Right lung (tissue), 10 donors: ENCODE measurements at places on chromosomes 3 and 15. TPM values are rescaled to one million over a fixed set of nuclear protein-coding genes. Genes with fewer than 3 reads are reported as not detected.

GRCh38 chr3:124424396-124424795 lies 305.9 kb upstream of the UMPS start:
- no peak for DNase-seq

NEK11 gene
- 15.1 TPM for polyA plus RNA-seq

DNA sequence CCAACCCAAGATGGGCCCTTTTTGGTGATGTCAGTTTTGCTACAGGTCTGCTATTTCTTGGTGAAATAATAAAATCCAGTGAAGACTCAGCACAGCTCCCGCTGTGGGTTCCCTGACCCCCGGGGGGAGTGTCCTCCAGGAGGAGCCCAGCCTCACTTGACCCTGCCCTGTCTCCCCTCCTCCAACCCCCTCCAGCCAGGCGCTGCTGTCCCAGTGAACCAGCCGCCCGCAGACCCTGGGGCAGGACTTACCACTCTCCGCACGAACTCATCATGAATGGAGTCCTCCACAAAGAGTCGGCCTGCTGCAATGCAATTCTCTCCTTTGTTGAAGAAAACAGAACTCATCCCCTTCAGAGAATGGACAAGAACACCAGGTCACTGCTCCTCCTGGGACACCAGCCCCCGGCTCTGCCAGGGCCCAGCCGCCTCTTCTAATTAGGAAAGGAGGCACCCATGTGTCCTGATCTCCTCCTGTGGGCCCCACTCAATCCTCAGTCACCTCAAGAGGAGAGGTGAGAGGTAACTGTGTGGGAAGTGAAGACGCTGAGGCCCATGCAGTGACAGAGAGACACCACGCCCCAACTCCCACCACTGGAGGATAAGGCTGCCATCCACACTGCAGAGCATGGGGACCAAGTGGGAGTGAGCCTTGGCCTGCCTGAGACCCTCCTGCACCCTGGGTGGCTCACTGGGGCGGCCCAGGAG lies 28.8 kb upstream of the SLC41A3 start:
- DNase-seq: no peak

TLR9 gene
- 0.20 TPM for polyA plus RNA-seq

DNA sequence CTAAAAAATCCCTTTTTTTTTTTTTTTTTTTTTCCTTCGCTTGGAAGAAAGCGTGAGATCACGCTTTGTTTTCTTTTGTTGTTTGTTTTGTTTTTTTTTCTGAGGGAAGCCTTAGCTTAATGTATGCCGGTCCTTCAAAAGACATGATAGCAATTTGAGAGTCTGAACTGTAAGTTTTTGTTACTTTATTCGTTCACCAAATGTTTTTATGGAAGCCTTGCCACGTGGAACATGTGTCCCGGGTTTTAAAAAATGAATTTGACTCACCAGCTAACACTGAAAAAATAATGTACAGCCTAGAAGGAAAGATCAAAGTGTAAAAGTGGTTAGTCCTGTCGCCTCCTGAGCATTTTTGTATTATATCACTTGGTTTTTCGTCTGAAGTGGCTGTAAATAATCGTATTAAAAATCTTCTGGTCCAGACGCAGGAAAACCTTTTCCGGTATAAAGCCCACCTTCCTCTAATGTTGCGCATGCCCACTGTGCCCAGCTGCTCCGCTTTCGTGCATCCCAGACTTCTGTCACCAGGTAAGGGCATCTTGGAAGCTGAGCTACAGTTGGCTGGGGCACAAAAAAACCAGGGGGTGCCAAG lies 795 bp upstream of the MYNN start:
- peak; percentile 84 for DNase-seq

DNA sequence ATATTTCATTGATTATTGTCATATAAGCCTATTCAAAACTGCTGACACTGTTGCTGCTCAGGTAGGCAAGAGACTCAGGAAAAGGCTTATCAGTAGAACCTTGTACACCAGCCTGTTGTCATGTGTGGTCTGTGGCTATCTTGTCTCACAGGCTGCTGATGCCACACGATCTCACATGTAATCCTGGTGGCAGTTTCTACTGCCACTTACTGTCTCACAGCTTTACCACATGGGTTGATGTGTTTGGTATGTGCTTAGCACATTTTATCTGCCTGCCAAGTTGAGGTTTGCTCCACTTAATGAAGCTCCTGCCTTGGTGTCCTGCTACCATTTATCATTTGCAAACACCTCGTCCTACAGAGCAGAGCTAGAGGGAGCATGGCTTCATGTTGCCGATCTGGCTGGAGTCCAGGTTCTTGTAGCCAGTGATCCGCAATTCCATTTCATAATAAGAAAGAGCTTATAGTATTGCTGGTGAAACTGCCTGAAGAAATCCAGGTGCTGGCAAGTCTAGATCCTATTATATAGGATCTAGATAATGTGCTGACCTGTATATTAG lies 637.9 kb downstream of the NLGN1 start:
- no peak for DNase-seq

LINGO1 gene
- 14.5 TPM for polyA plus RNA-seq

DNA sequence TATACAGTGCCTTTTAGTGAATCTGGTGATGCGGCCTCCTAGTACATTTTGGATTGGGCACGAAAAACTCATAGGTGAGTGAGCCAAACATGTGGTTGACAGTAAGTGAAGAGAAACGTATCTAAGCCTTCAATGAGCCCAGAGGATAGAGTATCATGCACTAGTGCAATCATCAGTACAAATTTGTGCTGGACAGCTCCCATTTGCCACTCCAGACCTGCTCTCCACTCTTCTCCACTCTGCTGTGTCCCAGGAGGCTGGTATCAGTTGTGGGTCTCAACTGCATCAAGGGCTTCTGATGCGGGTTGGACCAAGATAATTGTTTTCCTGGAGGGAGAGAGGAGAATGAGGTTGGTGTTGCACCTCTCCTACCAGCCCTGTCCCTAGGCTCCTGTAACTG lies 9.1 kb upstream of the RASGRF1 start:
- DNase-seq: no peak

TMC3 gene
- polyA plus RNA-seq: 0.25 TPM

TGM5 gene
- polyA plus RNA-seq: not detected

PLA1A gene
- polyA plus RNA-seq: 0.60 TPM

GRCh38 chr15:58285921-58286278 lies 145.9 kb upstream of the LIPC start:
- no peak for DNase-seq

- DNase-seq: no peak
Observed at GRCh38 chr3:37098884-37099283, 75.5 kb downstream of the LRRFIP2 start.

DNA sequence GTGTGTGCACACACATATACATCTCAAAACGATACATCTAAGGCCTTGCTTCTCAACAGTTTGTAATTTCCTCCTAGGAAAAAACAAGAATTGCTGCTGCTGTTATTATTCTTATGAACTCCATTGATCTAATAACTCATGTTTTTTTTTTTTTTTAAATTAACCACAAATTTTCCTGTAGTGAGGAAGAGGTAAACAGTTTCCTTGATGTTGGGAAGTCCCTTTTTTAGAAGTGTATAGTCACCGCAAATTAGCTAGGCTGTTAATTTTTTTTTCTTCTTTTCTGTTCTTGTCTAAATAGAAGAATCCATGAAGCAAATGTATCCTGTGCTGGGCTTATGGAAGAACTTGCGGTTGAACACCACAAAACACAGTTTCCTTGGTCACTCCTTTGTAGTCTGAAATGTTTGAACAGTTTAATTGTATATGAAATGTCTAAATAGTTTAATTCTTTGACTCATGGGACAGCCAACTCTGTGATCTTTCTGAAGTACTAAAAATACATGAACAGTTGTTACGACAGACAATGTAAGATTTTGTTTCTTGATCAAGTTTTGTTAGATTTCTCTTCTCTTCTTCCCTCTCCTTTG lies 64.5 kb downstream of the MITF start:
- no peak for DNase-seq

- no peak for DNase-seq
Observed at GRCh38 chr3:117695321-117695720, 985.7 kb downstream of the TUSC7 start.

- no peak for DNase-seq
Observed at GRCh38 chr3:100740207-100740606, 30.9 kb downstream of the TFG start.

DNA sequence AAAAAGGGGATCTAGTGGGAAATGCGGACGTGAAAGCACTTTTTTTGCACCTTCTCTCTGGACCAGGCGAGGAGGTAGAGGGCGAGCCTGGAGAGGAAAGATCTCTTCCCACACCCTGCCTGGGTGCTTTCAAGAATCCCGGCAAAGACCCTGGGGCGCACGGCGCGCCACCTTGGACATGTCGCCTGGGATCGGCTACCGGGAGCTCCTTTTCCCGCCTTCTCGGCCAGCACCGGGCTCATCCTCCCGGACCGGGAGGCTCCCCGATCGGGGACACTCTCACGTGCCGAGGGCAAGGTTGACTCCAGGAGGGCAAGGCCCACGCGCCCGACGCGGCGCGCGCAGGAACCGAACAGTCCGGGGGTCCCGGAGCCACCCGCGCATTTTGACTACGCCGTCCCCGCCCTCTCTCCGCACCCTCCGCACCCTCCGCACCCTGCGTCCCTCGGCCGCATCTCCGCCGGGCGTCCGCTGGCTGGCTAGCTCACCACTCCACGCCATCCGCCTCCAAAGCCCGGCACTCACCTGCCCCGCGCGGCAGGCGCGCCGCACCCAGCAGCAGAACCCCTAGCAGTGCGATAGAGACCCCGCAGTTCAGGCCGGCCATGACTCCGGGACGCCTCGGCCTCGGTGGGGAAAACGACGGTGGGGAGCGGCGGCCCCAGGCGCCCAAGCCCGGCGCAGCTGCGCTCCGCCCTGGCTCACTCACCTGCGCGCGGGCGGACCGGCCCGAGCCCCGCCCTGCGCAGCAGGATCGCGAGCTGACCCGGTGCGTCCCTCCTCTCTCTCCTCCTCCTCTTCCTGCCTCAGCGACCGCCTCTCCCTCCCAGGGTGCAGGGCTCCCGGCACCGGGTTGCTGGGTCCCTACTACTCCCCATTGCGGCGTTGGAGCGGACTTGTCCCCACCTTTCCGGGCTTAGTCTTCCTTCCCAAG lies at the start of gene CDCP1:
Gene CDCP1, minus strand, starts transcription at position 698 of the 934 bp plus-strand sequence. Its CDS starts 91 bp downstream, at position 607.
- no peak for DNase-seq

CLEC3B gene
- polyA plus RNA-seq: 101 TPM

C3orf20 gene
- 0.25 TPM for polyA plus RNA-seq

GRCh38 chr3:69290006-69290405 lies 95.9 kb downstream of the FRMD4B start:
- no peak for DNase-seq

OR4F15 gene
- 0.05 TPM for polyA plus RNA-seq

GRCh38 chr3:38054499-38055001 lies 15.5 kb downstream of the DLEC1 start:
- DNase-seq: peak; percentile 24

BFSP2 gene
- polyA plus RNA-seq: not detected

DNA sequence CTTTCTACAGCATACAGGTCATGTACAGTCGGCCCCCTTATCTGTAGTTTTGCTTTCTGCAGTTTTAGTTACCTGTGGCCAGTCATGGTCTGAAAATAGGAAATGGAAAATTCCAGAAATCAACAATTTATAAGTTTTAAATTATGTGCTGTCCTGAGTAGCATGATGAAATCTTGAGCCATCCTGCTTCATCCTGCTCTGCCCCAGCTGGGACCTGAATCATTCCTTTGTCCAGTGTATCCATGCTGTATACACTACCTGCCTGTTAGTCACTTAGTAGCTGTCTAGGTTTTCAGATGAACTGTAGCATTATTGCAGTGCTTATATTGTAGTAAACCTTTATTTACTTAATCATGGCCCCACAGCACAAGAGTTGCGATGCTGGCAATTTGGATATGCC lies 44.8 kb downstream of the AP4E1 start:
- no peak for DNase-seq

GRCh38 chr3:6448011-6448410 lies 412.9 kb upstream of the GRM7 start:
- no peak for DNase-seq

GRCh38 chr3:195809291-195809785 lies 2.4 kb downstream of the MUC4 start:
- no peak for DNase-seq
